ENCODE measurements at places on chromosomes 13 and 19. TPM values are rescaled to one million over a fixed set of nuclear protein-coding genes. Genes with fewer than 3 reads are reported as not detected.

- peak overlapping the region; percentile 88 for H3K27ac ChIP-seq
- peak; percentile 67 for DNase-seq
- peaks cover 28% of the 10 kb centered on the region for H3K4me1 ChIP-seq
Measured at GRCh38 chr19:18519962-18520847, 1.7 kb downstream of the ELL start.

FBXO46 gene
- 13.3 TPM for total RNA-seq

DNA sequence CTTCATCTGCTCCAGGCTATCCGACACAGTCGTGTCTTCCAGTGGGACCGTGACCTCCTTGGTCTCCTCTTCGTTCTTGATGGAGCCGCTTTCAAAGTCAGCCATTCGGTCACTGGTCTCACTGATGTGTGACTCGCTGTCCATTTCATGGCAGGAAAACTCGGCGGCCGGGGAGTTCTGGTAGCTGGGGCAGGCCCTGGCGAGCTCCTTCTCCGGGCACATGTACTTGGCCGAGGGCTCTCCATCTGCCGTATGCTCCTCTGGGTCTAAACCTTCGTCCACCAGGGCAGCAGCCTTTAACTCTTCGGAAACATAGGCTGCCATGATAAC, 69.8 kb downstream of the TSHZ3 start:
- peaks cover 14% of the 10 kb centered on the region for H3K36me3 ChIP-seq
- H3K27ac ChIP-seq: no peak overlapping the region
- no peak for DNase-seq

DNA sequence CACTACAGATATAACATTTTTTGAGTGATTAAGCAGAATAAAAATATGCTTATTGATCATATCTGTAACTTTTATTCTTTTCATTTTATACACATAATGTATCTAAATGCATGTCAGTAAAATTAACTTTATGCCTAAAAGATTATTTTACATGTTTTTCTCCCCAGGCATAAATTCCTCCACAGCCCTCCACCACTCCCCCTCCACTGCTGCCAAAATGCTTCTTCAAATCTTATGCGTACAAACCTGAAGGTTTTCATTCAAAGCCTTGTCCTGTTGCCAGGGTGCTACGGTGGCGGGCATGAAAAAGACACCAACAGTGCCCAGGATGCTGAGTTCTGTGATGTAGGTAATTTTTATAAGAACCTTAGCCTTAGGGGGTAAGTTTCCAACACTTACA, 52.9 kb downstream of the PARP4 start:
- no peaks in the 10 kb centered on the region for H3K4me1 ChIP-seq
- H3K27me3 ChIP-seq: no peaks in the 10 kb centered on the region
- H3K36me3 ChIP-seq: peaks cover 70% of the 10 kb centered on the region
- H3K4me3 ChIP-seq: no peak overlapping the region
- DNase-seq: no peak

ZSCAN4 gene
- not detected for total RNA-seq

- DNase-seq: no peak
- H3K27ac ChIP-seq: no peak overlapping the region
- no peak overlapping the region for H3K4me3 ChIP-seq
- peaks cover 4% of the 10 kb centered on the region for H3K27me3 ChIP-seq
- H3K4me1 ChIP-seq: no peaks in the 10 kb centered on the region
Measured at GRCh38 chr19:13356686-13357280, 149.5 kb downstream of the CACNA1A start.

NLRP7 gene
- total RNA-seq: not detected

- DNase-seq: no peak
- H3K4me1 ChIP-seq: peaks cover 8% of the 10 kb centered on the region
- no peaks in the 10 kb centered on the region for H3K36me3 ChIP-seq
- no peak overlapping the region for H3K4me3 ChIP-seq
- H3K27ac ChIP-seq: no peak overlapping the region
Measured at GRCh38 chr13:30138511-30138910, 168.8 kb downstream of the KATNAL1 start.

CBY2 gene
- not detected for total RNA-seq

All from heart left ventricle (tissue), 16 donors.